Forelimb muscle (tissue), 1 donor: ENCODE measurements at places on chromosomes 13 and 19. TPM values are rescaled to one million over a fixed set of nuclear protein-coding genes. Genes with fewer than 3 reads are reported as not detected.

- no peak for DNase-seq
Measured at GRCh38 chr13:43206838-43207237, 183.5 kb downstream of the DNAJC15 start.

DNA sequence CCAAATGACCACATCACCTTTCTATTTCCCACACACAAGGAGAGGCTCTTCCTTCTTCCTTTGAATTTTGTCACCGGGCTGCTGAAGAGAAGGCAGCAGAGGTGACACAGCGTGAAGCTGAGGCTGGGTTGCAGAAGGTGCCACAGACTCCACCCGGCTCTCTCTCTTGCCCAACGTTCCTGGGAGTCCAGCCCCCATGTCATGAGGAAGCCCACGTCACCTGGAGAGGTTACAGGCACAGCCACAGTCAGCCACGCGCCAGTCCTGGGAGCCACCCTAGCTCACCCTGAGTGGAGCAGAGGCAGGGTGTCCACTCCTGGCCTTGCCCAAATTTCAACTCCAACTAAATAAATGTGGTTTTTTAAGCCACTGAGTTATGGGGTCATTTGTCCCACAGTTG lies 4.8 kb upstream of the TMEM255B start:
- DNase-seq: no peak

The MAST1 gene
- 0.52 TPM for polyA plus RNA-seq

The ZNF792 gene
- 2.0 TPM for polyA plus RNA-seq

GRCh38 chr13:79541426-79542049 lies 60.6 kb downstream of the NDFIP2 start:
- peak; percentile 60 for DNase-seq
